ENCODE measurements at places on chromosomes 7 and 10.

DNA sequence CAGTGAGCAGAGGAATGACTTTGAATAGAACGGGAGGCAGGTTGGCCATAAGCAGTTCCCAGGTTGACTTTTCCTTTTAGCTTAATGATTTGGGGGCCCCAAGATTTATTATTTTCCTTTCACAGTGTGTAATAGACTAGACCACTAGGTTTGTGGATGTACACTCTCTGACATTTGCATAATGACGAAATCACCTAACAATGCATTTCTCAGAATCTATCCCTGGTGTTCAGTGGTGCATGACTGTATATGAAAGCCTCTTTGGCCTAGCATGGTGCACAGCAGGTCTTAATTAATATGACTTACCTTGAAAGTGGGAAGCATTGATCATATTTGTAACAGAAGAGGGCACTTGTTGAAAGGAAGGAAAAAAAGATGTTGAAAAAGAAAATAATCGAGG, 761.9 kb downstream of the TYW1 start:
- no peak for DNase-seq

DNA sequence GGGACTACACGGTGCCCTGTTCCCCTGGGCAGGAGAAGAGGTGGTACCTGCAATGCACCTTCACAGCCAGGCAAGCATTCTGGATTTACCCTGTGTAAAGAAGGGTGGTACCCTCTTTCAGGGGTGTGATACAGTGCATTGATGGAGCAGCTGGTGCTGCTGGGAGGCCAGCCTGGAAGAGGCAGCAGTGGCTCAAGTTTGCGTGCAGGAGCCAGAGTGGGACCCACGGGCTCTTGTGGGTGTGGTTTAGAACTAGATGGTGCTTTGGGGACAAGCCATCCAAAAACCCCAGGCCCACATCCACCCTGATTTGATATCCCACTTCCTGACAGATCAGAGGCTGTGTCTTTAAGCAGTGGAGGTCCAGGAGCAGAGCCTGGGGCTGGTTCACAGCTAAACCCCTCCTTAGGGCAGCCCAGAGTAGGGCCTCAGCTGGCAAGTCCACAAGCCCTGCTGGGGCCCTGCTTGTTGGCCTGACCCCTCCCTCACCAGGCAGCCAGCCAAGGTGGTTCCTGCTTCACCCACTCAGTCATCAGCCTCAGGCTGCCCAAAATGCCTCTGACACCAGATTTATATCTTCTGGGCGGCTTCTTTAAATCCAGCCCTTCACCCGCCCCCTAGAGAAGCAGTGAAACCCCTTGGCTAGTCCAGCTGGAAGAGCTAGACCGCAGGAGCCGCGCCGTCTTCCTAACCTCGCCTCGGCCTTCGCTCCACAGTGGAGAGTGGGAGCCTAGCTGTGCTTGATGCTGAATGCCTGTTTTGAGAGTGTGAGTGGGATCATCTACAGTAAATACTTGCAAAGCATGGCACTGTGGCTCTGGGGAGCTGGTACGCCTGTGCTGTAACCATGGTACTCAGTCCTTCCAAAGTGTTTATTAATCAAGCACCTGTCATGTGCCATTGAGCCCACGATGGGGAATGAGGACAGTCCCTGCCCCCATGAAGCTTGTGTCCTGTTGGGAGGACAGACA, 1.4 kb upstream of the ASIC3 start:
- DNase-seq, result no peak

DNA sequence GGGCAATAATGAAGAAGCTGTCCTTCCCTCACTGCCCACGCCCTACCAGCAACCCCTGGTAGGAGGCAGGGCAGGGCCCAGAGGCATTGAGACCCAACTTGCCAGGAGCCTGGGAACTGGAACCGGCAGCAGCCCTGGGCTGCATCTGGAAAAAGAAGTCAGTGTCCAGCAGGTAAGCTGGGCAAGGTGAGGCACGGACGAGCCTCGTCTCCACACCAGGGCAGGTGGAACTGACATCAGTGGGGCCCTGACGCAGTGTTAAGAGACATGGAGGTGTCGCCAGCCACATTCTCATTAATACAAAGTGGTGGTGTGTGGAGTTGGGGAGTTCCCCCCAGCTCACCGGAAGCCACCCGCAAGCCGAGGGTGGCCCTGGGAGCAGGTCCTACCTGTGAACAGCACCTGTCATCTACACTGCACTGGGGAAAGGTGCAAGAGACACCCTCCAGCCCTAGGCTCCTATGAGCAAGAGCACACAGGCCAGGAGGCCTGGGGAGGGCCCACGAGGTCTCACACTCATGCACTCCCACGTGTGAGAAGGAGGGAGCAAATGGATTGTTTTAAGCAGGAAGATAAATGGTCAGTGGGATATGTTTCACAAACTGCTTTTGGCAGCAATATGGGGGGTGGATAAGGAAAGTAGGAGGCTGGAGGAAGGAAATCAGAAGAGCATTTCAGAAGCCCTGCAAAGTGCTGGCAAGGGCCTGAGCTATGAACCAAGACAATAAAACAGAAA, 53.6 kb downstream of the COBL start:
- DNase-seq, result no peak

DNA sequence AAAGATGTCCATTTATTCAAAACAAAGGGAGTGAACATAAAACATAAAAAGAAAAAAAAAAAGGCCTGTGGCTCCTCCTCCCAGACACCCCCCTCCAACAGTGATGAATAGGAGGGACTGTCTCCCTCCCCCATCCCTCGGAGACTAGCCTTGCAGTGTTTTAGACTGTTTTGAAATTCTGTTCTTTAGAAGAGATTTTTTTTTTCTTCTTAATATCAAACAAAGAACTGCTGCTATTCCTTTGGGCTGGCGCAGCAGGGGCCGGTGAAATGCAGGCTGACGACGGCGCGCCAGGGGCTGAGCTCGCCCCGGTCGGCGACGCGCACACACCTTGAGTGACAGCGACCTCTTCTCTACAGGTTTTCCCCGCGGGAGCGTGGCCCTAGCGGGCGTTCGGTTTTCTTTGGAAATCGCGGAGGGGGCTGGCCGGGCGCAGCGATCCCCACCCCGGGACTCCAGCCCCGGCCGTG, at the start of gene LANCL2:
TSS of gene LANCL2 (plus strand) at position 133 of the 470 bp plus-strand sequence. CDS start 689 bp downstream, outside the sequence.
- DNase-seq, result no peak

- DNase-seq, result no peak
Measured at GRCh38 chr7:44854644-44855364, 6.9 kb upstream of the H2AZ2 start.

DNA sequence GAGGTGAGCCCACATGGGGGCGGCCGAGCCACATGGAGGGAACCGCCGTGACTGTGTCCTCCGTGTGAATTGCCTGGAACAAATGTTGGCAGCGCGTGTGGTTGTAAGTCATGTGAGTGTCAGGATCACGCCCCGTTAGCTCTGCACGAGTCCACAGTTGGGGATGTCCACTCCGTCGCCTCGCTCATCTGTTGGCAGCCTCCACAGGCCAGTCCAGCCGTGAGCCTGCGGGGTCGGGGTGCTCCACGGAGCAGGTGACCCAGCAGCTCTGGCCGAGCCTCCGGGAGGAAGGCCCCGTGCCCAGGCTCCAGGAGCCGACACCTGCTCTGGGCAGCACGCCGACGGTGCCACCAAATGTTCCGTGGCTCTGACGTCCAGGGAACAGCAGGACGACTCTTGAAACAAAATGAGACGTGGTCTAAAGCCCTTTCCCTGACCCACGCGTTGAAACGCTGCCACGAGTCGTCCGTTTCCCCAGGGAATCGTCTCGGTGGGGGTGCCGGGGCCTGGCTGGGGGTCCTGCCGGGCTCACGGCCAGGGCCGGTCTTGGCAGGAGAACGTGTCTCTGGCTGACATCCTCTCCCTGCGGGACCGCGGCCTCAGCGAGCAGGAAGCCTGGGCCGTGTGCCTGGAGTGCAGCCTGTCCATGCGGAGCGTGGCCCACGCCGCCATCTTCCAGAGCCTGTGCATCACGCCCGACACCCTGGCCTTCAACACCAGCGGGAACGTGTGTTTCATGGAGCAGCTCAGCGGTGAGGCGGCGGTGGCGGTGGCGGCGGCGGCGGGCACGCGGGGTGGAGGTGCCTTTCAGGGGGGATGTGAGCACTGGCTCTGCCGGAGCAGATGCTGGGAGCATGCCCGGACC, 7.0 kb downstream of the KNDC1 start:
- no peak for DNase-seq

GRCh38 chr7:73809467-73809951, 21.3 kb upstream of the CLDN4 start:
- DNase-seq, result no peak

Data from GM10248 (cell line).